ENCODE measurements at places on chromosomes 4 and X.
A peak's percentile ranks its signal among the peaks of the same experiment; 100 is the strongest.

- DNase-seq: no peak
These were observed 70.2 kb downstream of the SLC34A2 start for GRCh38 chr4:25725870-25726269.

DNA sequence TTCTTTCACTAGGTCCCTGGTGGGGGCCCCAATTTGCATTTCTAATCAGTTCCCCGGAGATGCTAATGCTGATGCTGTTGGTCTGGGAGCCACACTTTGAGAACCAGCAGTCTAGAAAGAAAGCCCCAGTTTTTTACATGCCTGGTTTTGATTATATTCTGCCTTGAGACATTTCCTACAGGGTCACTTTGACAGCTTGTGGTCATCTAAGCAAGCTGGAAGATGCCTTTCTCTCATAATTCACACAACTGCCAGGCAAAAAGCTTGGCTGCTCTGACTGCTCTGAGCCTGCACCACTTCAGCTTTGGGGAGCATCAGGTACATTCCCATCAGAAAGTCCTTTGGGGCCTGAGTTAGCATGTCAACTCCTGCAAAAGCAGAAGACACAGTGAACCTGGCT is 5.9 kb upstream of the PLAC1 start:
- DNase-seq: no peak

- DNase-seq: no peak
These were observed 64.4 kb downstream of the SEPSECS start for GRCh38 chr4:25095837-25096236.

GRCh38 chrX:48278958-48279357 is 23.8 kb downstream of the SSX1 start:
- DNase-seq: no peak

GRCh38 chrX:20742106-20742505 is 475.4 kb upstream of the RPS6KA3 start:
- no peak for DNase-seq

DNA sequence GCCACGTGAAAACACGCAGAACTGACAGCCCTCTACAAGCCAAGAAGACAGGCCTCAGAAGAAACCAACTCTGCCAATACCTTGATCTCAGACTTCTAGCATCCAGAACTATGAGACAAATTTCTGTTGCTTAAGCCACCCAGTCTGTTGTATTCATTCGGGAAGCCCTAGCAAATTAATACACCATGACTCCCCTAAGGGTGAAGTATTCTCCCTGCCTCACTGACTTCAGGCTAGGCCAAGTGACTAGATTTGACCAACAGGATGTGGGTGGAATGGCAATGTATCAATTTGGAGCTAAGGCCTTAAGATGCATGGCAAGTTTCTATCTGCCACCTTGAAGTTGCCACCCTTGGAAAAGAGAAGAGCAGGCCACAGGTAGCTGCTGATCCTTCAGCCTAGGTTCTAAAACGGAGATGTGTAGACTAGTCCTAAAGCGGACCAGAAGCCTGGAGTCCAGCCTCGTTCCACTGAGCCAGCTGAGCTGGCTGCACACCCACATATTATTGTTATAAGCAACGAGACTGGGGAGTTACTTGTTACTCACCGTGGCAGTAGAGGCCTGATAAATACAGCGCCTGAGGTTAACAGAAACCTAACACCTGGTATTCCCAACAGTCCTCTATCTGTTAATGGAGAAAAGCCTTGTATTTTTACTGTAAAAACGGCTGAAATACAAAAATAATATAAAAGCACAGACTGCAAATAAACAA is 16.4 kb downstream of the SCARB2 start:
- DNase-seq: no peak

DNA sequence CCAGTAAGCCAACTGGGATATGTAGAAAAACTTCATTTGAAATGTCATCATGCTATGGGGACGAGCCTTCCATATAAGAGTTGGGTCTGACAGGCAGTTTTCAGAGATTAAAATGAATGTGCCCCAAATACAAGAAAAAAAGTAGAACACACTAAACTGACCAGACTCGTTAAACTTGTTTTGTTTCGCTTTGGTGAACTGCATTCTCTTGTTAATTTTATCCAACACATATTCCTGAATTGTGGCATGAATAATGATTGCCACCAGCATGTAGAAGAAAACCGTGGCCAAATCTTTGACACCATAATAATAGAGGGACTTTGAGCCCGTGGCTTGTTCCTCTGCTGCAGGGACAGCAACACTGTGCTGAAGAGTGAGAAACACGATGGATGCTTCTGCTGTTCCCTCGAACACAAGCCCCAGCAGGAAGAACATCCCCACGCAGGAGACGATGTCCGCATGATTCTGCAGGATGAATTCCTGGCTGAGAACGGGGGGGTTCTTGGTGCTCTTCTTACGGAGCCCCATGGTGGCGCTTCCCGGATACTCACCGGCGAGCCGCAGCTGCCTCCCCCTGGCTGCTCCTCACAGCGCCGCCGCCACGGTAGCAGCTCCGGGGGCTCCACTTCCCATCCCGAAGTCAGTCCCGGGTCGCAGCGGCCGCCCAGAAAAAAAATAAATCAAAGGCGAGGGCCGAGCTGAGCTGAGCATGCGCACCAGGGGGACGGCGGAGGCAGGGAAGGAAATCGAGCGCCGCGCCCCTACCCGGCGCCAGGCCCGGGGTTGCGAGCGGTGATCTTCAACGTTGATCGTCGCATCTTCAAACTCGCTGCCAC is at the start of gene TRAM1L1:
TSS of gene TRAM1L1 (minus strand) at position 711 of the 836 bp plus-strand sequence. CDS start at position 528, 183 bp downstream.
- no peak for DNase-seq

- no peak for DNase-seq
These were observed 290.9 kb downstream of the KCTD8 start for GRCh38 chr4:44157611-44158277.

- no peak for DNase-seq
These were observed 42.6 kb upstream of the PARM1 start for GRCh38 chr4:74890341-74890740.

- no peak for DNase-seq
These were observed 64.3 kb upstream of the WDR17 start for GRCh38 chr4:176001151-176002006.

- no peak for DNase-seq
These were observed 2.2 kb upstream of the PCDH18 start for GRCh38 chr4:137534516-137534915.

- DNase-seq: no peak
These were observed 64.5 kb downstream of the FTHL17 start for GRCh38 chrX:31007321-31007720.

GRCh38 chr4:140720387-140721304 is 35.5 kb downstream of the TBC1D9 start:
- no peak for DNase-seq

GRCh38 chr4:61428950-61429349 is 228.8 kb downstream of the ADGRL3 start:
- DNase-seq: no peak

GRCh38 chr4:3197366-3198105 is 51.4 kb upstream of the MSANTD1 start:
- no peak for DNase-seq

DNA sequence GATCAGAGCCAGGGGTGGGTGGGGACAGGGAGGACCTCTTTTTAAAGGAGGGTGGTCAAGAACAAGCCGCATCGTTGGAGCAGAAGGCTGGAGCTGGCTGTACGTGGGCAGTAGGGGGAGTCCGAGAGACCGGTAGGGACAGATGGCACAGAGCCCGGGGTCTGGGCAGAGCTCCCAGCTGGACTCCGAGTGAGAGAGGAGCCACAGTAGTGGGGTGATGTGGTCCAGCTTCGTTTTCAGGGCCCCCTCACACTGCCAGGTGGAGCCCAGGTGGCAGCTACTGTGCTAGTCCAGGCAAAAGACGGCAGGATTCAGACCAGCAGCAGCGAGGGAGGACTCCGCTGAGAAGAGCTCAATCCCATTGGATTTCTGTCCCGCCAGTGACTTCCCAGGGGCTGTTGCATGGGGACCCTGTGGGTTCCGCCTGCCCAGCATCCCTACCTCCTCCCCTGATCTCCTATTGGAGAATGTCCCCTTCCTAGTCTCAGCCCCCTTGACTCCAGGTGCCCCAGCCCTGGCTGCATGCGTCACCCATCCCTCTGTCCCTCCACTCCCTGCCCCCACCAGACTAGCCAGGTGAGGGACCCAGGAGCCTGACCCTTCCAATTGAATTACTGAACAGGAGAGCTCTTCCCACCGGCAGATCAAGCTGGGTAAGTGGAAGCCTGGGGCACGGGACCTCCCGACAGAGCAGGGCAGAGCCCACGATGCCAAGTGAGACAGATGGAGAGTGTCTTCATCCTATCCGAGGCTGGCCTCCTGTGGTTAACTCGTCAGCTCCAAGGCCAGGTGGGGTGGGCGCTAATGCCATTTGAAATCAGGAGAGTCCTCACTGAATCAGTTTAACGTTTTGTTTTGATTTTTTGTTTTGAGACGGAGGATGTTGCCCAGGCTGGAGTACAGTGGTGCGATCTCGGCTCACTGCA is 2.9 kb downstream of the ARHGAP4 start:
- DNase-seq: no peak

DNA sequence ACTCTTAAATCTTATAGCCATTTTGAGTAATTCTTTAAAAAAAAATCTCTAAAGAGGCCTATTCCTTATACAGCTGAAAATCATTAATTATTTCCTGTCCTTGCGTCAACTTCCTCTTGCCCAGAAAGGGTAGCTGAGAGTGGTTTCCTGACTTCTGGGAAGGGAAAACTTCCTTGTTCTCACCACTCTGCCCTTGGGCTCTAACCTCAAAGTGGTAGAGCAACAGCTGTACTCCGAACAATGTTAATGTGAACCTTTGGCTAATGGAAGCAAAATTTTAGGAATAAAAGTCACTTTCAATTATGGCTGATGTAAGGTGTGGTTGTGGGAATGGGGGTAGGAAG is 15.3 kb downstream of the KLHL2 start:
- DNase-seq: no peak

DNA sequence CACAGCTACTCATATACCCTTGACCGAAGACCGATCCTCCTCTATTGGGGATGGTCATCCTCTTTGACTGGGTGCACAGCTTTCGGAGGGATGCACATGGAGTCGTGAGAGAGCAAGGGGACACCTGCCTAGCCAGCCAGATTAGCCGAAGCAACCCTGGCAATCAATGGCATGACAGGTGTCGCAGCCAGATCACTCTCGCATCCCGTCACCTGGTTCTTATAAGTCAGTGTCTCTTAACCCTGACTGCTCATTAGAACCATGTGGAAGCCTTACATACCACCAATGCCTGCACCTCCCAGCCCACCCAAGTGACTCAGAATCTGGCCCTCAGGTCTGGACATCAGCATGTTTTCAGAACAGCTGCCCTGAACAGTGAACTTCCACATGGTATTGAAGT is 249.7 kb downstream of the EVC2 start:
- DNase-seq: no peak

GRCh38 chr4:101527188-101527587 is 179.9 kb upstream of the PPP3CA start:
- DNase-seq: no peak

DNA sequence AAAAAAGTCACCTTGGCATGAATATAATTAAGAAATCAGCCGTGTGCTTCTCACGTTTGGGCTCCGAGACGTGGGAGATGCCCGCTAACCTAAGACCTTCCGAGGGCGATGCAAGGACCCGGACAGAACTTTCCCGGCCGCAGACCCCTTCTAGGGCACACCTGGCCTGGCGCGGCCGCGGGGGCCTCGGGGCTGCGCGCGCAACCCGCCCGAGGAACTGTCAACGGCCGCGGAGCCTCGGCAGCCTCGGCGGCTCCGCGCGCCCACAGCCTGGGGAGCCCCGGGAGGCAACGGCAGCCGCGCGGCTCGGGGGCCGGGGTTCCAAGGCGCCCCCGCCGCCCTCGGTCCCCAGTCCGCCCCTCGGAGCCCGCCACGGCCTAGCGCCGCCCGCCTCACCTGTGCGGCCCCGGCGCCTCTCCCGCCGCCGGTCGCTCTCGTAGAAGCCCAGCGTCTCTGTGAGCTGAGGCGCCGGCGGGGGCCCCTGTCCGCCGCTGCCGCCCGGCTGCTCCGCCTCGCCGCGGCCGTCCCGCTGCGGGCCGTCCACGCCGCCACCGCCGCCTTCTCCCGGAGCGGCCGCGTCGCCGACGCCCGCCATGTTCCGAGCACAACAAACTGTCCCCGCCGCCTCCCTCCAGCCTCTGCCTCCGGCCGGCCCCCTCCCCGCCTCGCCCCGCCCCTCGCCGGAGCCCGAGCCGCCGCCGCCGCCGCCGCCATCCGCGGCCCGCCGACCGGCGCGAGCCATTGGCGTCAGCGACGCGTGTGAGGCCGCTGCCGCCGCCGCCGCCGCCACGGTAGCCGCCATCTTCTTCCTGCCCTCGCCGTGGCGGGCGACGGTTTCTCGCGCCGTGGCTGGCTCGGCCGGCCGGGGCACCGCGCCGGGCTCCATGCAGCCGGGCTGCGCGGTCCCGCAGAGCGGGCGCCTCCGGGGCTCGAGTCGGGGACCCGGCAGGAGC is at the start of gene TAPT1:
TSS of gene TAPT1 (minus strand) at position 609 of the 953 bp plus-strand sequence. CDS start at position 595, 14 bp downstream.
- DNase-seq: peak; percentile 8

GRCh38 chr4:174697202-174697601 is 131.8 kb downstream of the GLRA3 start:
- no peak for DNase-seq

- no peak for DNase-seq
These were observed 5.8 kb downstream of the SRPX2 start for GRCh38 chrX:100649550-100650356.

DNA sequence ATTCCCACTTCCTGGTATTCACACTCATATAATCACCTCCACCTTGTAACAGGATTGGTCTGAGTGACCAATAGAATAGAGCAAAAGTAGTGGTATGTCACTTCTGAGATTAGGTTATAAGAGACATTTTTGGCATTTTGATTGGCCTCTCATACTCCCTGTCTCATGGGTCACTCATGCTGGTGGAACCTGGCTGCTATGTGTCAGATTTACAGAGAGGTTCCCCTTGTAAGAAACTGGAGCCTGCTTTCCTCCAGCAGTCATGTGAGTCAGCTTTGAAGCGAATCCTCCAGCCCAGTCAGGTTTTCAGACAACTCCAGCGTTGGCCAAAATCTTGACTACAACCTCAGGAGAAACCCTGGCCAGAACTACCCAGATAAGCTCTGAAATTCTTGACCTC is 2.6 kb upstream of the OTUD4 start:
- no peak for DNase-seq

DNA sequence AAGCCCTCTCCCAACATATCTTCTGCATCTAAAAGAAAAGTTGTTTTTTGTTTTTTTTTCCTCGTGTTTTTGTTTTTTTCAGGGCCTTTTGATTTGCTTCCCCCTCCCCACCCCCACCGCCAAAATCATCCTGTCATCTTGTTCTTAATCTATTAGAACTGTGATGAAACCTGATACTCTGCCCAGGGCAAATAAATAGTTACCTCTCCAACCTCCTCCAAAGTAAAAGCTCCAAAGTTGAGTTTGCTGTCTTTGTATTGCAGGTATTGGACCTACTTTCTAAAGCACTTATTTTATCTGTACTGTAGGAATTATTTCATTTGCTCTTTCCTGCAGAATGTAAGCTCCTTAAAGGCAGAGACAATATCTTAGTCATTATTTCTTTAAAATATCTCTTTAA is 172.9 kb downstream of the SOWAHB start:
- DNase-seq: no peak

- no peak for DNase-seq
These were observed 10.3 kb downstream of the ADH6 start for GRCh38 chr4:99208719-99209075.

- no peak for DNase-seq
These were observed 149.0 kb upstream of the SCML1 start for GRCh38 chrX:17588303-17588702.

GRCh38 chrX:100648458-100649417 is 4.7 kb downstream of the SRPX2 start:
- no peak for DNase-seq

- DNase-seq: no peak
These were observed 631.6 kb downstream of the PCDH18 start for GRCh38 chr4:136900696-136901095.
